Stimulated activated CD8-positive, alpha-beta memory T cell treated with anti-CD3 and anti-CD28 coated beads, Interleukin-4, amount 100 ng/mL, for 4 hours (primary cell): ENCODE measurements at places on chromosomes 11 and 22.

DNA sequence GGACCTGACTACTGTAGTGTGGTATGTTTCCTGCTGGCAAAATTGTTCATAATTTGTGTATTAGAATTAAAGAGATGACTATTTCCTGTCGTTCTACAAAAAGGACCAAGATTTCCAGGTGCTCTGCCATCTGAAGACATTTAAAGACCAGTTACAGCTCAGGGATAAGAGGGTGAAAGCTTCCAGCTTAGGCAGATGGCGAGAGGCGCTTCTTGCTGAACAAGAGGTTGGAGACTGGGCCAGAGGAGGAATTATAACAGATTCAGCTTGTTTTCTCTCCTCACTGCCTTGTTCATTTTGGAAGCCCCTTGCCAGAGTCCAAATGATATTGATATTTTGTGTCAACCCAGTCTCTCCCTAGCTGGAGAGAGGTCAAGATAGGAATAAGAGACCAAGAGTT is 23.1 kb upstream of the NNMT start:
- no peak for DNase-seq

DNA sequence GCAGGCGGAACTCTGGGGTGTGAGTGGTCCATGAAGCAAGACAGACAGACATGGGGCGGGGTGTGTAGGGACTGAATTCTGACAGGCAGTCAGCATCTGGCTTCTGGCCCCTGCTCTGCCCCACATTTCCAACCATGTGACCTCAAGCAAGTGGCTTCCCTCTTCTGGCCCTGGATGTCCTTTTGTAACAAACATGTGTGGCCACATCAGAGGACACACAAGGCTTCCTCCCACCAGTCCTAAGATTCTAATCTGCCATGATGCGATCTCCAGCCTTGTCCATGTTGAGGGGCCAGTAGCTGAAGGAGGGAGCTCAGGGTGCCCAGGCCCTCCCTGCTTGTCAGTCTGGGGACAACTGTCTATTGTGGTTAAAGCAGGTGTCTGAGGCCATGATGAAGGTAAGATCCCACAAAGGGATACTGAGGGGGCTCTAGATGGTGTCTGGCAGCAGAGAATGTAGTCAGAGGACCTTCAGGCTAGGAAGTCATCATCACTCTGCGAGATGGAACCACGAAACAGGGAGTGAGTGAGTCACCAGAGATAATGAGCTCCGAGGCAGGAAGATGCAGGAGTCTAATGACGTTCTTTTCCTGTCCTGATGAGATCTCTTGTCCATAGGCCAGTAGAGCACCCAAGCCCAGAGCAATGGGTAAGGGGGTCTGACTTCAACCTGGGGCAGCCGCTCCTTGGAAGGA is 27.4 kb downstream of the DRD2 start:
- DNase-seq, result no peak

DNA sequence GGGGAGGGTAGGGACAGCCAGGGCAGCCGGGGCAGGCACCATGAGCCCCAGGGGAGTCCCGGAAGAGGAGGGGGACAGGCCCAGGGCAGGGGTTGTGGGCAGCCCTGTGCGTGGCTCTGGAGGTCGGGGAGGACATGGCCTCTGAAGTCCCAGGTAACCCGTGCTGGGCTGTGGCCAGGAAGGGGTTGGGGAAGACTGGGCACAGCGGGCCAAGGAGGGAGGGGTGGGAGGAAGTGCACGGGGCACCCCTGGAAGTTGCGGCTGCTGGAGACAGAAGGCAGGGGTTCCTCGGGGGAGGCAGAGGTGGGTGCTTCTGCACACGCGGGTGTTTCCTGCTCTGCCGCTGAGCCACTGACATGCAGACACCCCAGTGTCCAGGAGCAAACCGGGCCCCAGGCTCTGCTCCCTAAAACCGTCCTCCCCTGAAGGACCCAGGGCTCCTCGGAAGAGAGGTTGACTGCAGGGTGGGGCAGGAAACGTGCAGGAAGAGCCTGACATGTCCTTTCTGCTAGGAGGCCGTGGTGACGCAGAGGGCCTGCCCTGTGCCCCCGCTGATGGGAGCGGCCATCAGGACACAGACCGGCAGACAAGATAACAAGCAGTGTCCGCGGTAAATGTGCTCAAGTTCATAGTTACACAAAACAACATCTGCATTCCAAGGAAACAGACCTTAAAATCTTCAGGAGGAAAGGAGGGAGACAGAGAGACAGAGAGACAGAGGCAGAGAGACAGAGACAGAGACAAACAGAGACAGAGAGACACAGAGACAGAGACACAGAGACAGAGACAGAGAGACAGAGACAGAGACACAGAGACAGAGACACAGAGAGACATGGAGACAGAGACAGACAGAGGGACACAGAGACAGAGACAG is 5.7 kb downstream of the TNNI2 start:
- no peak for DNase-seq

DNA sequence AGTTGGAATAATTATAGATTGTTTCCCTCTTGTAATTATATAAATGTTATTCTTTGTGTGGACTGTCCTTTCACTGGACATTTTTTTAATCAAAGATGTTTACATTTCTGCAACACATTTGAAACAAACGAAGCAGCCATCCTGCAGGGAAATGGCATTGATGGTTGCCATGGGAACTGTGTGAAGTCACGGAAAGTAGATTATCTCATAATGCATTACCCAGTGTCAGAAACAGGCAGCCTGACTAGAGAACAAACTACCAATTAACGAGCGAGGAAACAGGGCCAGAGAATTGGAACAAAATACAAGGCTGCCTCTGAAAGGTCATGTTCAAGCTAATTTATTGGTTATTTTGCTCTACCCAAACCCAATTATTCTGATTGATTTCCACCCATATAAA is 96.9 kb upstream of the LARGE1 start:
- DNase-seq, result no peak

DNA sequence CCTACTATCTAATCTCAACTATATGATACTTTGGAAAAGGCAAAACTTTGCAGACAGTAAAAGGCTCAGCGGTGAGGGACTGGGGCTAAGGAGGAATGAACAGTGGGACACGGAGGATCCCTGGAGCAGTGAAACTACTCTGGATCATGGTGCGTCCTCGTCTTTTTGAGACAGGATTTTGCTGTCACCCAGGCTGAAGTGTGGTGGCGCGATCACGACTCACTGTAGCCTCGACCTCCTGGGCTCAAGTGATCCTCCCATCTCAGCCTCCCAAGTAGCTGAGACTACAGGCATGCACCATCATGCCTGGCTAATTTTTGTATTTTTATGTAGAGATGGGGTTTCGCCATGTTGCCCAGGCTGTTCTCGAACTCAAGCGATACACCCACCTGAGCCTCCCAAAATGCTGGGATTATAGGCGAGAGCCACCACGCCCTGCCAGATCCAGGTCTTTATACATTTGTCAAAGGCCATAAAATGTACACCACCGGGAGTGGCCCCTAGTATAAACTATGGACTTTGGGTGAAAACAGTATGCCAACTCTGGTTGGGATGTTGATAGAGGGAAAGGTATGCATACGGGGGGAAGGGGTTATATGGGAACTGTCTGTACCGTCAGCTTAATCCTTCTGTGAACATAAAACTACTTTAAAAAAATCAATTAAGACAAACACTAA is 28.0 kb upstream of the CYP2D6 start:
- no peak for DNase-seq
